ENCODE measurements at places on chromosomes 5 and 9. TPM values are rescaled to one million over a fixed set of nuclear protein-coding genes. Genes with fewer than 3 reads are reported as not detected.

The PTGER4 gene
- 13.9 TPM for total RNA-seq

GRCh38 chr9:97543561-97543960, 42.1 kb downstream of the TMOD1 start:
- no peak for DNase-seq

The HEMGN gene
- total RNA-seq = 13.4 TPM

The MYOT gene
- total RNA-seq = 8.3 TPM

The NIPAL4 gene
- total RNA-seq = 1.1 TPM

The FIBCD1 gene
- total RNA-seq = 1.4 TPM

DNA sequence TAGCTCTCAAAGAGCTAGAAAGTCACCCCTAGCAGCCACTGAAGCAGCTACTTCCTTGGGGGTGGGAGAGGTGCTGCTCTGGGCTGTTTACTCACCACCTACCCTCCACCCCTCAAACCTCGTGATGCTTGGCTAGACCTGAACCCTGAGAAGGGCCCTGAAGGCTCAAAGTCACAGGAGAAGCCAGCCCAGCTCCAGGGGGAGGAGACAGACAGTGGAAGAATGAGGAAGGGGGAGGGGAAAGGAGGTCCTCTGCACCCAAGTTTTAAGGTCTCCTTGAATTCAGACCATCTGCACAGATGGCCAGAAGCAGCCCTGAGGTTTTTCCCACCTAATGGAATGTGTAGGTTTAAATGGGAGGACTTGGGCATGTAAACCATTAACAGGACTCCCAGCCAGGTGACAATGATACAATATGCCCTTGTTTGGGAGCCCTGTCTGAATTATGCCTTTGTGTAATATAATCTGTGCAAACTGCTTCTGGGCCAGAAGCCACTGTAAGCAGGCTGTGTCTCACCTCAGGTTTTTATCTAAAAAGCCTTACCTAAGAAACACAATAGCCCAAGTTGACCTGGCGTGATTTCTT, 180.5 kb downstream of the PIK3R1 start:
- no peak for DNase-seq

Data from spinal cord (tissue), 10 donors.